Hypothalamus (tissue), 51 donors: ENCODE measurements at places on chromosomes 6 and 20.

DNA sequence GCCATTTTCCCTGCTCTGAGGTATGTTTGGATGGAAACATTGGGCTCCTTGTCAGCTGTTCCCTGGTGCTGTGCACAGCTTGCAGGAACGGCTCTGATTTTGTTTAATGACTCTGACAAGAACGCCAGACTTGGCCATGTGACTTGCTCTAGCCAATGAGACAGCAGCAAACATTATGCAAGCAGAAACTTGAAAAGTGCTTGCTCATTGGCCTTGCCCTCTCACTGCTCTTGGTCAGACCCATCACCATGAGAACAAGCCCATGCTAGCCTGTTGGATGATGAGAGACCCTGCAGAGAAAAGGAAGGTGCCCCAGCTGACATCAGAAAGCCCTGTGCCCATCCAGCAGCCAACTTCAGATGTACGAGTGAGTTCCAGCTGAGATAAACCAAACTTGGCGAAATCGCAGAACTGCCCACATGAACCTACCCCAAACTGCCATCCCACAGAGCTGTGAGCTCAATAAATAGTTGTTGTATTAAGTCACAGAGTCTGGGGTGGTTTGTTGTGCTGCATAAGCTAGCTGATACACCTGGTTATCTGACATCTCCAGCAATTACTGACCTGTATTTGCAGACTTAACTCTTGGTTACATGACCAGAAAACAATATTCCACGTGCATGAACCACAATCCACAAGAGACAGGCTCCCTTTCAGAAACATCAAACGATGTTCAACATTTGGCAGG lies 96.9 kb downstream of the JPH2 start:
- DNase-seq: no peak

DNA sequence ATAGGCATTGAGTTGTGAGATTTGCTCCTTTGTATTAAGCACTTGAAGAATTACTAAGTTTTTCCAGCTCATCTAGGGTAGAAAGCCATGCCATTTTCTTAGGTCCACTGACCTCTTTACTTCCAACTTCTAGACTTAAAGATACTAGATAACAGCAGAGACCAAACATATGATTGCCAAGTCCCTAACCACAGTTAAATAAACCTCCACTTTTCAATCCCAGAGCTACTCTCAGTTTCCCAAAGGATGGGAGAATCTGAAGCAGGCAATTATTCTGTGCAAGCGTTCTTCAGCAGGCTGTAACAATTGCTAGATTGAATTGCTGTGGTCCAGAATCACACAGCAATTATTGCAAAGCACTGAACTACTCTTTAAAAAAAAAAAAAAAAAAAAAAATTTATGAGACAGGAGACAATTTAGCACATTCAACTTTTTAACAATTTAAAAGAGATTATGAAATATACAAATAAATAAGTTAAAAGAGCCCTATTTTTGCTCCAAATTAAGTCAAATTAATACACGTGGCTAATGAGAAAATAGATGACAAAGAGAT lies 104.0 kb upstream of the PRSS16 start:
- no peak for DNase-seq

DNA sequence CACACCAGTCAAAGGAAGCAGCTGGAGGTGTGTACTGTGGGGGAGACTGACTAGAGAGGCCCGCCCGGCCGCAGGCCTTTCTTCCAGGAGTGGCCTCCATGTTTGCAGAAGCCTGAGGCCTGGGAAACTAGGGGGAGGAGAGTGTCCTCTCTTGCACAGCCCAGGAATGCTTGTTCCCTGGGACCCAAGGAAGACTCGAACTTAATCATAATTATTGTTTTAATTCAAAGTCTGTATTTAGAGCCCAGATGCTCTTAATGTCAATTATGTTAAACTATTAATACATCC lies 23.1 kb downstream of the BNIP5 start:
- DNase-seq: no peak

GRCh38 chr6:11909696-11910132 lies 102.4 kb upstream of the HIVEP1 start:
- DNase-seq: no peak

DNA sequence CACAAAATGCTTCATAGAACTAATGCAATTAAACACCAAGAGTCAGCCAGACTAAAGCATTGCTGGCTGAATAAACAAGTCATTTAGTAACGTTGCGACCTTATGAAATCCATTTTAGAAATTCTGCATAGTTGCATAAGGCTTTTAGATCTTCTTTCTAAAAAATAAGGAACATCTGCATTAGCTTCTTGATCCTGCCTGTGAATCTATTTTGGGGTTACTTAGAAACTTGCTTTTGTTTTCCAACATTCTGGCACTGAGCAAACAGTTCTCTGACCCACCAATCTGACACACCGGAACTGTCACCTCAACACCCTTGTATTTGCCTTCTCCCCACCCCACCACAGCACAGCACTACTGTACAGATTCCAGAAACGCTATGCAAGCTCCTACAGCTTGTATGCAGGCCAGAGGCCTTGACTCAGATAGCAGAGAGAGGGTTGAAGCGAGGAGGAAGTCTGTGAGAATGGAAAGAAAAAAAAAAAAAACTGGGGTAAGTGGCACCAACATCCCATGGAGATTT lies 55.0 kb downstream of the KIF13A start:
- no peak for DNase-seq

DNA sequence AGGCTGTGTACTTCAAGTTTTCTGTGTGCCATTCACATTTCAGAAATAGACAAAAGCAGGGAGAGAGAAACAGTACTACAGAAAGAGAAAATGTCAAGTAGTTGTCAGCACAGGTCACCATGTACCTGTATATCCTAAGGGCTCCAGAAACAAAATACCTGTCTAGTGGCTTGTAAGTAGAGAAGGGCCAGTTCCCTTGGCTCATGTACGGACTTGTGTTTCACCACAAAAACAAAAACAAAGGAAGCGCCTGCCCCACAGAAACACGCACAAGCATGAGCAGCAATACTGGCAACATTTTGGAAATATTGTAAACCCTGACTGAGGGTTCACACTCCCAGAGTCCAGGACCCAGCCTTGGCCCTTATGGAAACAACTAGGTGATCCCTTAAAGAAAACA lies 44.3 kb downstream of the CNKSR3 start:
- DNase-seq: no peak

DNA sequence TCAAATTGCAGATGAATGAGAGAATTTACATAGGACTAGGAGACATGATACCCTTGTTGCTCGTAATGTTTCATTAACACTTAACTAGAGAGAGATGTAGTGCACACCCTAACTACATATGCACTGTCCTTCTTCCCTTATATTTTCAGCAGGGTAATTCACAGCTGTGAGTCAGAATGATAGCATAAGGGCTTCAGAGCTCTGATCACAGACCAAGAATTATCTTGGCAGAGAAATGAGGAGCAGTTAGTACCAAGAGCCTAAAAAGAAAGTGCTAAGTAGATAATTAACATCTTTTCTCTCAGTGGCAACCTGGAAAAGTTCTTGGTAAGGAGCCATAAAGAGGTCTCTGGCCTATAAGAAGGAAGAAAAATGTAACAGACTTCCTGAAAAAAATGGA lies 35.8 kb downstream of the GRIK2 start:
- no peak for DNase-seq

GRCh38 chr6:169722362-169723199 lies 1.7 kb downstream of the PHF10 start:
- no peak for DNase-seq

- DNase-seq: no peak
These were observed 142.9 kb upstream of the OLIG3 start for GRCh38 chr6:137637121-137637520.

- peak; percentile 38 for DNase-seq
These were observed 78.0 kb downstream of the PTPN1 start for GRCh38 chr20:50588034-50588736.

DNA sequence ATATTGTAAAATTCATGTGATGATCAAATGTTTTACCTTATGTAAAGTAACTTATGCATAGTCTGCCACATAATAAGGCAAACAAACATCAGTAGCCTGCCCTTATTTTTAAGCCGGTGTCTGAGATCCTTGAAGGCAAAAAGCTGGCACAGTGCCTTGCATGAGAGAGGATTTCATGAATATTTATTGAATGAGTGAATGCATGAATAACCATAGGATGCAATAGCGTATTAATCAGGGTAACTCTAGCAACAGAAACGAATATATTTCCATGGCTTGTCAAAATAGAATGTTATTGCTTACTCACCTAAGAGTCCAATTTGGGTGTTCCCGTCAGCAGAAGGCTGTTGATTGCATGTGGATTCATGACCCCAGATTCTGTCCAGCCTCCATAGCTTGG lies 34.9 kb downstream of the BTBD3 start:
- DNase-seq: no peak

DNA sequence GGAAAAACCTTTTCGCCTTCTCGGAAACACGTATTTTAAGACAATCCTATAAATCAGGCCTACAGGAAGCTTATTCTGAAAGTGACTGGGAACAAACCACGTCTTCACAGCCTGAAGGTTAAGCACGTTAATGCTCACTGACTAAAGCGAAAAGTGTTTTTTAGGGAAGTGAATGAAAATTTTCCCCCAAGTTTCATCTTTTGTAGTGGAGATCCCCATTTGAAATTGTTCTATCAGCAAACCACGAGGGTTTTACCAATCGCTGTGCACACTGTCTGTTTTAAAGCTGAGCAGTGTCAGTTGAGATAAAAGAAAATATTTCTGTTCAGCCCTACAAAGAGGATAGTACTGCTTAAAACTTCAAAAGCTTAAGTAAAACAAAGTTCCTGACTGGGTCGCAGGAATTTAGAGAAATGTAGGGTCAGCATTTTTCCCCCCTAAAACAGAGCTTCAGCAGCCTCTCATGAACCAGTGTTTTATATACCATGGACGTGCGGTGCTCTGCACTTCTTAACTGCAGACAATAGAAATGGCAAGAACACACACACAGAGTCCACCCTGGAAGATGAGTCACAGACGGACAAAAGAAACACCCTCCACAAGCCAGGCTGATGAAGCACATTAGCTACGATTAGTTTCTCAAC lies 34.9 kb downstream of the SLC22A23 start:
- no peak for DNase-seq

GRCh38 chr20:58751979-58752378 lies 59.4 kb downstream of the NPEPL1 start:
- DNase-seq: no peak

- DNase-seq: no peak
These were observed 35.4 kb upstream of the PBOV1 start for GRCh38 chr6:138253731-138254130.

DNA sequence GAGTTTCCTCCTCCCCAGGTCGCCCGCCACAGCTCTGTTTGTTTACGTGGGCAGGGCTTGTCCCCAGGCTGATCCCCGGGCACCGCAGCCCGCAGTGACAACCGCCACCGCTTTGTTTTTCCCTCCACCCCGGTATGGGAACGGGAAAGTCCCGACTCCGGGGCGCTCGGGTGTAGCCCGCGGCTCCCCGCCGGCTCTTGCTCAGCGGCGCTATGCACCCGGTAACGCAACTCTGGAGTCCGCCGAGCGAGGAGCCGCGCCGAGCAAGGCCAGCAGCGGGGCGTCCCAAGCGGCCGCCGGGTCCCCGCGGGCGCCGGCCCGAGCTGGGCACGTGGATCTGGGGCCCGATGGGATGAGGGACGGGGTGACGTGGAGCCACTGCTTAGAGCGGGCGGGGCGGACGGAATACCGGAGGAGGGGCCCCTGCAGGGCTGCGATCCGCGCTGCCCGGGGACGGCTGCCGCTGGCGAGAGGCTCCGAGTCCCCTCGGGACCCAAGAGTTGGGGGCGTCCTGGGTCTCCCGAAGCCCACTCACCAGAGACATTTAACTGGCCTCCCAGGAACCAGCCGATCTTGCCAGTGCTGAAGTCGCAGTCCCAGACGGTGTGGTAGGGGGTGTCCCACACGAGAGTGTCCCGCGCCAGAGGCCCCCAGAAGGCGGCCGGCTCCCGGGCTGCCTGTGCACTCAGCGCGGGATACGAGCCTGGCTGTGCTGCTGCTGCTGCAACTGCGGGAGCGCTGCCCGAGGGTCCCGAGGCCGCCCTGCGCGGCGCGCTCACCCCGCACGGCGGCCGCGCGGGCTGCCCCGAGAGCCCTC lies 497 bp downstream of the ACSS1 start:
- DNase-seq: no peak

GRCh38 chr20:10462516-10462915 lies 27.4 kb downstream of the SLX4IP start:
- no peak for DNase-seq
